ENCODE measurements at places on chromosomes 12 and 14.

GRCh38 chr12:112627851-112628250 is 163.7 kb upstream of the RPH3A start:
- DNase-seq: no peak

- DNase-seq: no peak
These were observed 53.7 kb downstream of the CCDC88C start for GRCh38 chr14:91363776-91364523.

GRCh38 chr12:57488402-57489156 is 711 bp downstream of the MARS1 start:
- no peak for DNase-seq

- DNase-seq: peak; percentile 95
These were observed 38.6 kb upstream of the ATF1 start for GRCh38 chr12:50725011-50725942.

DNA sequence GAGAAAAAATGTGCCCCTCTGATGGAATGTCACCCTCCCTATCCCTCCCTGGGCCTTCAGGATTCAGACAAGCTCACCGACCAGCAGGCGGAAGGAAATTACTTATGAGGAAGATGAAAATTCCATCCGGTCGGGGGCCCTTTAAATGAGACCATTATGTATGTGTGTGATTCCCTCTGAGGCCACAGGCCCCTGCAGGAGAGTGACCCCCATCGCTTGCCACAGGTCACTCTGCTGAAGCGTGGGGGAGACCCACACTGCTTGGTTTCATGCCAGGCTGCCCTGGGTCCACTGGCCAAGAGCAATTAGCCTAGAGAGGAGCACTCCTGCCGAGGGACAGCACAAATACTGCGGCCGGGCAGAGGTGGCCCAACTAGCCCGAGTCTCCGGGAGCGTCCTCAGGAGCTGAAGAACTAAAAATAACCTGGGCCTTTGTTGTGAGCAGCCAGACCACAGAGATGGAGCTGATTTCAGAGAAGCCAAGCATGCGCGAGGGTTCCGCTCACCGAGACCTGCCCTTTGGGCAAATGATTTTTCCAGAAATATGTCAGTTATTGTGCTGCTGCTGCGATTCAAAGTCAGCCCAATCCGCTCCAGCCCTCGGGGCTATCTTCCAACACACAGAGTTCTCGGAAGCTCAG is 276.4 kb downstream of the DPF3 start:
- DNase-seq: no peak

DNA sequence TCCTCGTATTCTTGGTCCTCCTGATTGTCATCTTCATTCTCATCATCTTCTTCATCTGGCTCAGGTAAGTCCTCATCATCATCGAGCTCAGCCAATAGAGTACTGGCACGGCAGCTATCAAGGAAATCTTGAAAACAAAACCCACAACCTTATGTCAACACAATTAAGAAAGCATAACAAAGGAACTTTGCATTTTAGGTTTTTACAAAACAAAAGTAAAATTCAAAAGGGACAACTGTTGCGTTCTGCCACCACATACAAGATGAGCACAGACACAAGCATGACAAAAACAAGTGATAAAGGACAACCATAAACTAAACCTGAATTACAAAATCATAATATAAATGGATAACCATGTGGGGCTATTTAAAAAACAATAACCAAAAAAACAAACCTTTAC is 84.7 kb downstream of the HECTD1 start:
- no peak for DNase-seq

DNA sequence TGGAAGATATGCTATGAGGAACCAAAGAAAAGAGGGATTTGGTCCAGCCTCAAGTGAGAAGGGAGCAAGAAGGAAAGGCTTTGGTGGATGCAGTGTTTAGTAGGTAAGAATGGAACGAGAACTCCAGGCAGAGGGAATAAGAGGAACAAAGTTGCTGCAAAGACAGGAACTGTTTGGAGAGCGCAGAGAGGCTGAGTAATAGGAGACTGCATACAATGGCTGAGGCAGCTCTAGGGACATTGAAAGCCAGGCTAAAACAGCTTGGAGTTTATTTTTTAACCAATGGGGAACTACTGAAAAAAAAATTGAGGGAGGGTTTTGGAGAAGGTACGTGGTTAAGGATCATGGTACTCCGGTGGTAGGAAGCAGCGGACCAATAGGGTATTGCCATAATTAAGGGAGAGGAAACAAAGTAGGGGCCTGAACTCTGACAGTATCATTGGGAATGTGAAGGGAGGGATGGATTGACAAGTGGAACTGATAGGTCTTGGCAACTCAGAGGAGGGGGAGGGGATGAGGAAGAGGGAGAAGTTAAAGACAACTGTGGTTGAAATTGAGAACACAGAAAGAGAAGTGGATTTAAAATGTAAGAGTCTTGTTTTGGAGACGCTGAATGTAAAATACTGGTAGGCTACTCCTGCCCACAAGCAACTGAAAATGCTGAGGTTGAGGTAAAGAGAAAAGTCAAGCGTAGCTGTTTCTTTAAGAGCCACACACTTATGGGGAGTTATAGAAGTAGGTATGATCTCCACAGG is 4.8 kb downstream of the ASCL4 start:
- DNase-seq: no peak

DNA sequence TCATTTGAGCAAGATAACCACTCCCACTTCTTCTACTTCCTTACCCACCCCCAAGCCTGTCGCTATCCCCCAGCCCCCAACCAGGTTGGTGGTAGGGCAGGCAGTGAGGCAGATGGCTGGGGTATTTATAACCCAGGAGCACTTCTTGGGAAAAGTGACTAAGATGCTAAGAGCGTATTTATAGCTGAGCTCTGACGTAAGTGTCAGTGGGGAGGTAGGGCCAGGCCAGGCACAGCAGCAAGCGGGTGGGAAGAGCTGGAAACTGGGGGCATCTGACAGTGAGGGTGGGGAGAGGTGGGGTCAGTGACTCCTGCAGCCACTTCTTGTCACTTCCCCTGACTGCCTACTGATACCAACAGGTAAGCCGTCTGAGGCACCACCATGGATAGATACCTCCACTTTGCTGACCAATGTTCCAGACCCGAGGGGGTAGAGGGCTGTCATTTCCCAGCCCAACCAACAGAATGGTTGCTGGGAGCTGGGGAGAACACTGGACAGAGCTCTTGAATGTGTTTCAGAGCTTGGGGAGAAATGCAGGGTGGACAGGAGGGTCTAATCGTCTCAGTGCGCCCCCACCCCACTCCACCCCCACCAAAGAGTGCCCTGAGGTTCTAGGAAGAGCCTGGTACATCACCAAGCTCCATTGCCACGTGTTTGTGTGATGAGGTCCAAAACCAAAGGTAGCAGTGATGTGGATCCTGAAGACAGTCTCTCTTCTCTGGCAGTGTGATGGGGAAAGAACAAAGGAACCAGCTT is 2.7 kb upstream of the INHBE start:
- DNase-seq: no peak

DNA sequence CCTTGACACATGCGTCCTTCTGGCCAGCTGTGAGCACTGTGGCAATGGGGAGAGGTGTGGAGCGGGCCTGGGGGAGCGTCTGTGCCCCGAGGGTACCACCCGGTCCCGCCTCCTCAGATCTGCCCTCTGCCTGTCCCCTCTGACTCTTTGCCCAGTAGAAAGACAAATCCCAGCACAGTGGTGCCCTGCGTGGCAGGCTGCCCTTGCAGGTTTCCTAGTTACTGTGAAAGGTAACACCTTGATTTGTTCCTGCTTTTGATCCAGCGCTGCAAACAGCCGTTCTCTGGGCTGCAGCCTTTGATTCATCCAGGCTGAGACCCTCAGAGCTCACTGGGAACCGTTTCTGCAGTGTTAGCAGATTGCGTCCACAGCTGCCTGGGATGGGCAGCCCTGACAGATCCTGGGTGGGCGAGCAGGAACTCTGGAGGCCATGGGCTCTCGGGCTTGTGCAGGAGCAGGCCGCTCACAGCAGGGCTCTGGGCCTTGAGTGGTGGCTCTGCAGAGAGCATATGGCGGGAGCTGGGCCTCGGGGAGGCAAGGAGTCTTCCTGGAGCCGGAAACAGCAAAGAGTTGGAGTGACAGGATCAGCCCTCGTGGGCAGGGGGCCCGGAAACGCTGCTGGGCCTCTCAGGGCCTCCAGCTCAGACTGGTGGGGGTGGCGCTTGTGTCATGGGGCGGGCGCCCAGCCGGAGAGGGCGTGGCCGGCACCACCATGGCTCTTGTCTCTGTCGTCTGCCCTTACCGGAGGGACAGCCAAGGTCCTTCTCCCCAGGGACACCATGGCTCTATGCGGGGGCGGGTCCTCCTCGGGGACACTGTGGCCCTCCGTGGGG is 16.6 kb downstream of the FBRSL1 start:
- peak; percentile 63 for DNase-seq

- no peak for DNase-seq
These were observed 99.2 kb downstream of the SLC41A2 start for GRCh38 chr12:104858611-104859543.

- no peak for DNase-seq
These were observed 7.7 kb downstream of the KCNA5 start for GRCh38 chr12:5051334-5051733.

DNA sequence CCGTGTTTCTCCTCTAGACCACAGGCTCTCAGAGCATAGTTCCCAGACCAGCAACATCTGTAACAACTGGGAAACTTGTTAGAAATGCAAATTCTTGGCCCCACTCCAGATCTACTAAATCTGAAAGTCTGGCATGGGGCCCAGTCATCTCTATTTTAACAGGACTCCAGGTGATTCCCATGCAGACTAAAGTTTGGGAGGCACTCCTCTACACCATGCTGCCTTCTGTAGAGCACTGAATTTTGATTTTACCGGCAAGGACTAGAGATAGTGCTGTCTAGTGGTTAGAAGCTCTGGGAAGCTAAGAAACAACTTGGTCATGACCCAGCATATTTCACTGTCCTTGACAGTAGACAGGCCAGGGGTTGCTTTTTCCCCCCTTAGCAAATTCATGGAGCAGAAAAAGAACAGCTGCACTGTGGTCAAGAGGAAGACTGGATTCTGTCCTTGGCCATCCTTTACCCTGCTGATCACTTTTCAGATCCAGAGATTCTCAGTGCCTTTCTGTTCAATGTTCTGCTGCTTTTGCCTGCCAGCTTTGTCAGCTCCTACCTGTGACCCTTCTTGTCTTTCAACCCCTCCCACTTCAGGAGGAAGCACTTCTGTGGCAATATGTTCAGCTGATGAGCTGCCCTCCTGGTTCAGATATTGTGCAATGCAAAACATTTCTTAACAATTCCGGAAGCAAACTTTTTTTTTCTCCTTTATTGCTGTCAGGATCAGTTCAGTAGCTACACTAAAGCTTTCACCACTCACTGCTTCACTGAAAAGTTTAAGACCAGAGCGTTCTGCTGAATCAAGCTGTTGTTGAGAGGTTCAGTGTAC is 133.8 kb upstream of the NUDT4 start:
- no peak for DNase-seq

DNA sequence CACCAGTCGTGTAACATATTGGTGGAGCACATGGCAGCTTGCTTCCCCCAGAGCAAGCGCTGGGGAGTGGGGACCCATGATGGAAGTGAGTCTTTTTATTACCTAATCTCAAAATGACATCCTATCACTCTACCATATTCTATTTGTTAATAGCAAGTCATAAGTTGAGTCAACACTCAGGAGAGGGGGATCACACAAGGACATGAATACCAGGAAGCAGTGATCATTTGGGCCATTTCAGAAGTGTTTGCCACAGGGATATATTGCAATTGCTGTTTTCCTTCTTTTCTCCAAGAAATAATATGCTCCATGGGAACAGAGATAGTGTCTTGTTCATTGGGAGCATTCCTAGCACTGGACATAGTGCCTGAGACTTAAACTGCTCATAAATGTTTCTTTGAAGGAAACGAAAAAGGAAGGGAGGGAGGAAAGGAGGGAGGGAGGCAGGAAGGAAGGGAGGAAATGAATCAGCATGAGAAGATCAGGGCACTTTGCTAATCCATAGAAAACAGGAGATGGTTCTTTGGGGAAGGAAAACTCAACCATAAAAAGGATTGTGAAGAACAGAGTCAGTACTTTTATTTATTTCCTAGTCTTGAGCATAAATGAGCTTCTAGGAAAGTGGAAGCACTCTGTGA is 39.2 kb upstream of the EEA1 start:
- DNase-seq: no peak

- no peak for DNase-seq
These were observed 324 bp upstream of the HOXC9 start for GRCh38 chr12:53999559-54000115.

DNA sequence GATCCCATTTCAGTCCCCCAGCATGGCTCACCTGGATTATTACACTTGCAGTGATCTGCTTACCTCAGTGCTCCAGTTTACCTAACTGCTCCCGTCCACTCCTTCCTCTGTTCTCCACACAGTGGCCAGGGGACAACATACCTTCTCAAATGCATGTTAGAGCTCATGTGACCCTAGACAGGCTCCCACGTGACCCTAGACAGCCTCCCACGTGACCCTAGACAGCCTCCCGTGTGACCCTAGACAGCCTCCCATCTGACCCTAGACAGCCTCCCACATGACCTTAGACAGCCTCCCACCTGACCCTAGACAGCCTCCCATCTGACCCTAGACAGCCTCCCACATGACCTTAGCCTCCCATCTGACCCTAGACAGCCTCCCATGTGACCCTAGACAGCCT is 226.0 kb upstream of the TMEM132C start:
- no peak for DNase-seq

GRCh38 chr12:101670007-101670671 is 27.3 kb upstream of the CHPT1 start:
- no peak for DNase-seq

- DNase-seq: peak; percentile 45
These were observed 93.4 kb upstream of the SLCO1C1 start for GRCh38 chr12:20601668-20602280.

DNA sequence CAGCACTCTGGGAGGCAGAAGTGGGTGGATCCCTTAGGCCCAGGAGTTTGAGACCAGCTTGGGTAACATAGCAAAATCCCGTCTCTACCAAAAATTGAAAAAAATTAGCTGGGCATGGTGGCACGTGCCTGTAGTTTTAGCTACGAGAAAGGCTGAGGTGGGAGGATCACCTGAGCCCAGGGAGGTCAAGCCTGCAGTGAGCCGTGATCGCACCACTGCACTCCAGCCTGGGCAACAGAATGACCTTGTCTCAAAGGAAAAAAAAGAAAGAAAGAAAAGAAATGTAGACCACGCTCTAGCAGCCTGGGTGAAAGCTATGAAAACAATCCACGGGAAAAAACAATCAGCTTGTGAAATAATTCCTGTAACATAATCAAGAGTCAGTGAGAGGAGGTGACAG is 29.0 kb downstream of the SARNP start:
- DNase-seq: no peak

GRCh38 chr12:26318661-26319068 is 123.3 kb downstream of the SSPN start:
- no peak for DNase-seq

DNA sequence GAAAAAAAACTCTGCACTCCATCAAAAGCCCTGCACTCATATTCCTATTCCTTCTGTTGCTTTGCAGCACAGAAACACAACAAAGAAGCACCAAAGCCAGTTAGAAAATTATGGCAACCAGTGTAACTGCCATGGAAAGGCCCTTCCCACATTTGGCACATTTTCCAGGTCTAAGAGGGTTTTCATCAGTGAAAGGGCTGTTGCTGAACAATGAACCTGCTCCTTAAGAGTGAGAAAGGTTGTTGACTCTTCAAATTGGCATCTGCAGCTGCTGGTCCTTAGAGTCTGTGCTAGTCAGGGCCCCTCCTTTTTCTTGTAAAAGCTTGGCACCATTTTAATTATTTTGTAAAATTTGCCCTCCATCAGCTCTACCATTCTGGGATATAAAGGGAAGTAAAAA is 378.7 kb upstream of the KITLG start:
- no peak for DNase-seq

Data from LNCaP clone FGC (cell line).